ENCODE measurements at places on chromosomes 16 and 17.

DNA sequence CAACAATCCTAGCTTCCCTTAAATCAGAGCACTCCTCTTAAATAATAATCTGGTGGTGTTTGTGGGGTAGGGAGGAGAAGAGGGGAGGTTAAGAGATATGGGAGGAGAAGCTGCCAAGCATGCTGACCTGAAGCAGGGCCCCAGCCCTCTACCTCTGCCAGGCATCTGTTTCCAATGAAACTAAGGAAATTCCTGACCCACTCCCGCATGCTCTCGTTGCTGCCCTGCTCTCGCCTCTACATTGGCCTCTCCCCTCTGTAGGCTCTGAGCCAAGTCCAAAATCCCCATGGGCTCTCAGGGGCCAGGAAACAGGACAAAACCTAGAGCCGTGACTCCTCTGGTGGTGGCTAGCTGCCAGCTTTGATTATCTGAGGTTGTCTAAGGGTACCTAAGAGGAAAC lies 559.5 kb upstream of the CDH11 start:
- DNase-seq, result no peak

- peak; percentile 34 for DNase-seq
Observed at GRCh38 chr16:56191835-56192634, 746 bp downstream of the GNAO1 start.

GRCh38 chr16:14356064-14356463 lies 274.0 kb downstream of the PARN start:
- DNase-seq, result no peak

DNA sequence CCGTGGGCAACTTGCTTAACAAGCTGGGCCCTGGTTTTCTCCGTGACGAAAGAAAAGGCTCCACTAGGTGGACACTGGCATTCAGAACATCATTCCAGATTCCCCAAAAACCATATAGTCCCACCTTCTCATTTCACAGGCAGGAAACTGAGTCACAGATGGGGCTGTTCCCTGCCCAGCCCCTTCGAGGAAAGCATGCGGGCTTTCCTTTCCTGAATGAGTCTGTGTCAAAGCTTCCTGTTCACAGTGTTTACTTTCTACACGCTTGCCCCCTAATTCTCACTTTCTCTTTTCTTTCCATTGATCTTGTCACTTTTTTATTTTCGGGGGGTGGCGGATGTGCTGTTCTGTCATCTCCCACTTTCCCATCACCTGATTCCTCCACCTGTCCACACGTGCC lies 10.3 kb upstream of the LGALS9 start:
- no peak for DNase-seq

- DNase-seq, result no peak
Observed at GRCh38 chr17:68560966-68561720, 40.0 kb downstream of the FAM20A start.

- DNase-seq, result no peak
Observed at GRCh38 chr17:69086641-69087040, 25.9 kb upstream of the ABCA9 start.

- DNase-seq, result no peak
Observed at GRCh38 chr17:14831491-14831890, 433.6 kb downstream of the PMP22 start.

- peak; percentile 90 for DNase-seq
Observed at GRCh38 chr17:82030470-82031302, 792 bp upstream of the RAC3 start.

DNA sequence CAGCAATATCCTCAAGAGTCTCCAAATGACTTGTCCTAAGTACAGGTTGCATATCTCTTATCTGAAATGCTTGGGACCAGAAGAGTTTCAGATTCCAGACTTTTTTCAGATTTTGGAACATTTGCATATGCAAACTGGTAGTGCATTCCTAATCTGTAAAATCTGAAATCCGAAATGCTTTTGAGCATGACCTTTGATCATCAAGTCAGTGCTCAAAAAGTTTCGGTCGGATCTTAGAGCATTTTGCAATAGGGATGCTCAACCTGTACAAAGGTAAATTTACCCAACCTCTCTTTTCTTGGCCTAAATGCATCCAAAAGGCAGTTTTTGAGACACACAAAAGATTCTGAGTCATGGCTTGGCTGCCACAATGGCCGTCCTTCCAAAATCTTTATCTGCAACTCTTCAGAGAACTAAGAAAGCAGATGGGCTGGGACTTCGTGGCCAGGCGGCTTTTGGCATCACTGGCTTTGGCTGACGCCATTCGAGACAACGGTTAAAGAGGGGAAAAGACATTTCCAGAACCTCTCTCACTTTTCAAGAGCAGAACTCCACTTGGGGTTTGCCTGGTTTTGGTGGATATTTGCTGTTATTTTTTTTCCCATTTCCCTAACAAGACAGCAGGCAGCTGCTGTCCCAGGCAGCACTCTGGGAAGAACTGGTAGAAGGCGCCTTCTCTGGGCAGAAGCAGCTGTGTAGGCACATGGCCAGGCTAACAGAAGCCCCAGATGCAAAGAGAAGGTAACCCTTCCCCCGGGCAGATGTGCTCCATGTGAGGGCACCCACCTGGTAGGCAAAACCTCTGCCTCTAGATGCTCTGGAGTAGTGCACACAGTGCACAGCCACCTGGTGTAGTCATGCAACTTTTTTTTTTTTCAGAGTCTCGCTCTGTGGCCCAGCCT lies 8.9 kb downstream of the CPPED1 start:
- no peak for DNase-seq

- DNase-seq, result no peak
Observed at GRCh38 chr16:76529120-76529519, 251.9 kb downstream of the CNTNAP4 start.

DNA sequence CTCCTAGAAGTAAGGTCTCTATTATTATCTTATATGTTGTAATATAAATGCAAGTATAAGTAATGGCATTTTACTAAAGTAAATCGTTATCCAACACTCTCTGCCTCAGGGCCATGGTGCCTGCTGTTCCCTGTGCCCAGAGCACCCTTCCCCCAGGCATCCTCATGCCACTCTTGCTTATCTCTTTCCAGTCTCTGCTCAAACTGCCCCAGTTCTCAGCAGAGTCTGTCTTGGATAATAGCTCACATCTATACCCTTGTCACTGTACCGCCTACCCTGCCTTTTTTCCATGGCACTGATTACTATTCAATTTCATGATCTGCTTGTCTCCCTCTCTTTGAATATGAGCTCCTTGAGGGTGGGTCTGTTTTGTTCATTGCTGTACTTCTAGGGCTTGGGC lies 31.7 kb downstream of the CDH1 start:
- no peak for DNase-seq
